ENCODE measurements at places on chromosomes 6 and 20.

GRCh38 chr6:138028893-138029292, 78.3 kb downstream of the PERP start:
- no peak for DNase-seq

DNA sequence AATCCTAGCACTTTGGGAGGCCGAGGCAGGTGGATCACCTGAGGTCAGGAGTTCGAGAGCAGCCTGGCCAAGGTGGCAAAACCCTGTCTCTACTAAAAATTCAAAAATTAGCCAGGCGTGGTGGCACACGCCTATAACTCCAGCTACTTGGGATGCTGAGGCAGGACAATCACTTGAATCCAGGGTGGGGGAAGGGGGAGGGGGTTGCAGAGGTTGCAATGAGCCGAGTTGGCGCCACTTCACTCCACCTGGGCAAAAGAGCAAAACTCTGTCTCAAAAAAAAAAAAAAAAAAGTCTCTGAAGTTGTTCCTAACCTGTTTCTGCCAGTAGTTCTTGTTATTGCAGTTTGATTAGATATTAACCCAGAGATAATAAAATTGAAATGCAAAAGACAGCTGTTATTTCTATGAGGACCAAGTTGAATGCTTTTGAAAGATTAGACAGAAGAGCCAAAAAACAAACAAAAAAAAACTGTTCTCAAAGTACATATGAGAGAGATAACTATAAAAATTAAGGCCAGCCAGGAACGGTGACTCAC, 22.6 kb downstream of the PIGU start:
- DNase-seq = no peak

- peak; percentile 73 for DNase-seq
Measured at GRCh38 chr6:116561377-116562018, 7.9 kb downstream of the CALHM4 start.

GRCh38 chr20:63367446-63368055, 6.4 kb upstream of the CHRNA4 start:
- DNase-seq = no peak

- no peak for DNase-seq
Measured at GRCh38 chr6:110784610-110784979, 30.7 kb downstream of the CDK19 start.

DNA sequence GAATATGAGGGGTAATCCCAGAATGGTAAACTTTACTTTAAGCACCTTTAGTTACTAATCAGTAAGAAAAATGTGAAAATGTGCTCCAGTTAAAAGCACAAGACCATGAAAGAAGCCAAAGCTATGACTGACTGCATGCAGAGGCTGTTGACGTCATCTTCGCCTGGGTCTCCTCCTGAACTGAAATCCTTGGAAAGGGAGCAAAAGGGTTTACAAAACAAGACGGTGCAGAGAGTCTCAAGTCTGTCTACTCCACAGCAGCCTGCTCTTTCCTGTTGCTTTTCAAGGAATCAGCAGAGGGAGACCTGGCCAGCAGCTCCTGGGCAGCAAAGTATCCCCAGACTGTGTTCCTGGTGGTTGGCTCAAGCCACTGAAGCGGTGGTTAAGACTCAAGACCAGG, 10.2 kb downstream of the FKBP1A start:
- DNase-seq = no peak

- peak; percentile 75 for DNase-seq
Measured at GRCh38 chr6:36769183-36769675, 70.0 kb downstream of the CPNE5 start.

DNA sequence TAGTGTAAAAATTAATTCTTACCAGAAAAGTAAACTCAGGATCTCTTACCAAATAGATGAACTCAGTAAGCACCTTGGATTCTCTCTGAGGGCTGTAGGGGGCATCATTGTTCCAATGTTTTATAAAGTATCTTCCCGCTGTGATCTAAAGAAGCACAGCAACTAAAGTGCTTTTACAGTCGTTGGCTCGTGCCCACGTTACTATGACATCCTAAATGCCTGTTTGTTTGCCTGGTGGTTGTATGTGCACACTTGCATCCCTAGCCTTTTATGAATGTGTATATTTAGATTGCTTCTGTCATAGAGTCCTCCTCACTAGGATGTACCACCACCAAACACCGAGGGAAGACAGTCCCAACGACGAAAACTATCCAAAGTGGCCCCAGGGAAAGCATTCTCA, 34.5 kb downstream of the SLX4IP start:
- DNase-seq = peak; percentile 67

DNA sequence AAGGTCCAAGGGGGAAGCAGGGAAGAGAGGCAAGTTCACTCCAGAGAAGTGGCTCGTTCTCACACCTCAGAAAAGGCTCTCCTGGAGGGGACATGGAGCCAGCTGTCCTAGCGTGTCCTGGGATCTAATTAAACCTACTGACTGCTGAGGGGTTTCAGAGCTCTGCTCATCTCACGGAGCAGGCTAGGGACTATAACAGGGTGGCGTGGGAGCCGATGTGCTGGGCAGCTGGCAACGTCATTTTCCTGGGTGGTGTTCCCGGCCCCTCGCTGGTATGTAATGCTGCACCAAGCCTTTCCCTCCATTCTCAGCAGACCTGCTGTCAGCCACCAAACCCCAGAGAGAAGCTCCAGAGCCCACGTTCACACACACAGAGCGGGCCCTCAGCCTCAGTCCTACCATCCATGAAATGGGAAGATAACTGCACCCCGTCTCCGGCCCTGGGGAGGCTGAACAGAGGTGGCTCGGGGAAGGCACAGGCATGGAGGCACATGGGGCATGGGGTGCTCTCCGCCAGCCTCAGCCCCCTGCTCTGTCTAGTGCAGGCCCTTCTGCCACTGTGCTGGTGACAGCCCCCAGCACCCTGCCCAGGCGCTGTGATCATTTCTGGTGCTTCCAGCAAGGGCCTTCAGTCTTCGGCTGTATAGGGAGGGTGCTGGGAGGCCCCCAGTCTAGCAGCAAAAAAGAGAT, 1.9 kb downstream of the CST7 start:
- DNase-seq = no peak

DNA sequence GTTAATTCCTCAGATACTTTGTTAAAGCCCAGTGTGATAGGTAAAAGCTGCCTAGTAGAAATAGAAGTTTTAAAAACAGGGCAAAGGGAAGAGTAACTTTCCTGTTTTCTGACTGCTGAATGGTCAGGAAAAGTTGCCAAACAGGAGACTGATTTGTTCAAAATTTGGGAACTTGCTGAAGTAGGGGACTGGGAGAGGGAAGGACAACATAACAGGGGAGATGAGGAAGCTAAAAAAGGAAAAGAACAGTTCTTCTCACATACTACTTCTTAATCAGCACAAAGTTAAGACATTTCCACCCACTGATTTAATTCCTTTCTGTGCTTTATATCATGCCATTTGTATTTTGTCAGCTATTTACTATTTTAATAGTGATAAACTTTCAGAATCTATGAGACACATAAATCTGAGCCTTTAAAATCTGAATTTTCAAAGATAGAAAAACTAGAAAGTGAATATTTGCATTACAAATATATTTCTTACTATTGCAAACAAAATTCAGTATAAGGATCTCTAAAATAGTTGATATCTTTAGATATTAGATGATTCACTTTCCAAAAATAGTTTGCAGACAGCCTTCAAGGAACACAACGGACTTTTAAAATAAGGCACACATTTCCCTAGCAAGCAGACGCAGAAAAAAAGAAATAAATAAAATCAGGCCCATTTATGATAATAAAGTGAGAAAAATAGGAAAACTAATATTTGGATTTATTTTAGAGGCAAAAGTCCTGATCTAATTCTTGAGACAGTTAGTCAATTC, 36.9 kb upstream of the SLC16A10 start:
- DNase-seq = no peak

DNA sequence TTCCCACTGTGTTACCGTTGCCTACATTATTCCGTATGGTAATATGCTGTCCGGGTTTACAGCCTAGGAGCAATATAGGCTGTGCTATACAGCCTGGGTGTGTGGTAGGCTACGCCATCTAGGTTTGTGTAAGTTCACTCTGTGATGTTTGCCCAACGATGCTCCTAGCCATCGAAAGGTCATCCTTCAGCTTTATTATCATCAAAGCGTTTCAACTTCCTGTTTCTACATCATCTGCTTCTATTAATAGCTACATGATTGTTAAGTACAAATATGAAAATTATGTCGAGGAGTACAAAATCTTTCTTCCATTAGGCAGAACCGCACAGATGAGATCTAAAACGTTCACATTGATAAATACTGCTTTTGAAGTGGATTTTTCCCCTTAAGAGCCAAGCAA, 69.9 kb downstream of the PPP1R14C start:
- DNase-seq = no peak

DNA sequence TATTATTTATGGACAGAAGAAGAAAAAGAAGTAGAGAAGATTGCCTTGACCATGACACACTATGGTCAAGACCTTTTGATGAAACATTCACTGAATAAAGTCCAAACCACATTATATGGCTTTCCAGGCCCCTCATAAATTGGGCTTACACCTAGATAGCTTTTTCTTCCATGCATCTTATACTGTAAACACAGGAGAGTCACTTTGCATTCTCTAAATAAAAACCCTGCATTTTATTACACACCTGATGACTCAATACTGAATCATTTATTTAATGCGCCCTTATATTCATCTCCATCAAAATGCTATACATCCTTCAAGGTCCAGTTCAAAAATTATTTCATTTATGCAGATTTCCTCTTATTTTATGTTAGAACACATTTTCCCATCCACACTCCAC, 78.0 kb downstream of the COL21A1 start:
- DNase-seq = no peak

GRCh38 chr6:152233547-152234320, 403.4 kb downstream of the SYNE1 start:
- DNase-seq = no peak

DNA sequence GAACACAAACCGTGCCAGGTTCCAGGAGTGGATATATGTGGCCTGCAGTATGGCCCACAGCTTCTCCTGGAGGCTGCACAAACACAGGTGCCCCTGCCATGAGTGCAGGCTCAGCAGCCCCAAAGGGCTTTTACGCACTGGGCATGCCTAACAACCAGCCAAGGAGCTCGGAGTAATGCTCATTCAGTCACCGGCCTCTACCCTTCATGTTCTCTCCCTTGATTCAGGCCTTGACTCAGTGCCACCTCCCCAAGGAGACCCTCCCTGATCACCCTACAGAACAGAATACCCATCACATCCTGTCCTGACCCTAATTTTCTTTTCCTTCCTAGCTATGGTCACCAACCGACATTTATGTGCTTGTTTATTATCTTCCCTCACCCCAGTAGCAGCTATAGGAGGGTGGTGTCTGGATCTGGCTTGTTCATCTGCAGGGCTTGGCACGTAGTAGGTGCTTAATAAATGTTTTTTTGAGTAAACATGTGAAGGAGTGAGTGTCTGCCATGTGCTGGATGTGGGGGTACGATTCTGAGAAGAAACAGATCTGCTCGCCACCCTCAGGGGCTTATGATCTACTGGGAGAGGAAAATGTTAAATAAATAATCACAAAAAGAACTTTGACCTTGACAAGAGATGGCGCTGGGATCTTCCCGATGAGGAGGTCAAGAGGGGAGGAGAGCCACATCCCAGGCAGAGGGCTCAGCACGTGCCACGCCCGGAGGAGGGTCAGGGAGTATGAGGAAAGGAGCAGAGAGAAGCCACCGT, 9.2 kb downstream of the PXMP4 start:
- DNase-seq = no peak

DNA sequence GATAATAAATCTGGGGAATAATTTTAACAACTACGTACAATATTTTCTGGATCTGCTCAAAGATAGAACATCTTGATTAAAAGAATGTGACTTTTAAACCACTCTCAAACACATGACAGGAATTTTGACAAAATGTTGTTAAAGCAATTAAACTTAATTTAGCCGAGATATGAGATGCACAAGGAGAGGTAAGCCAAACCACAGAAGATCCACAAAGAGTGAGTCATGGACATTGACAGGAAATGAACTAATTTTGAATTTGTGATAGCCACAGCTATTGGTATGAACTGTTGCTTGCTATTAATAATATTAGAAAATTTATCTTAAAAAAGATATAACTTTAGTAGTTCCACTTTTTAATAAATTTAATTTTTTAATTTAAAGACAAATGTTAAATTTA, 27.8 kb upstream of the VGLL2 start:
- DNase-seq = peak; percentile 60

GRCh38 chr6:38215225-38215624, 395.7 kb downstream of the ZFAND3 start:
- DNase-seq = no peak

- DNase-seq = no peak
Measured at GRCh38 chr6:42958125-42958524, 2.4 kb upstream of the GNMT start.

GRCh38 chr20:42150230-42150629, 532.1 kb upstream of the CHD6 start:
- no peak for DNase-seq

- no peak for DNase-seq
Measured at GRCh38 chr20:25217161-25218108, 21.9 kb downstream of the ENTPD6 start.

GRCh38 chr6:3665608-3666007, 85.9 kb downstream of the PXDC1 start:
- no peak for DNase-seq

- DNase-seq = no peak
Measured at GRCh38 chr6:106549521-106549920, 79.8 kb downstream of the RTN4IP1 start.

DNA sequence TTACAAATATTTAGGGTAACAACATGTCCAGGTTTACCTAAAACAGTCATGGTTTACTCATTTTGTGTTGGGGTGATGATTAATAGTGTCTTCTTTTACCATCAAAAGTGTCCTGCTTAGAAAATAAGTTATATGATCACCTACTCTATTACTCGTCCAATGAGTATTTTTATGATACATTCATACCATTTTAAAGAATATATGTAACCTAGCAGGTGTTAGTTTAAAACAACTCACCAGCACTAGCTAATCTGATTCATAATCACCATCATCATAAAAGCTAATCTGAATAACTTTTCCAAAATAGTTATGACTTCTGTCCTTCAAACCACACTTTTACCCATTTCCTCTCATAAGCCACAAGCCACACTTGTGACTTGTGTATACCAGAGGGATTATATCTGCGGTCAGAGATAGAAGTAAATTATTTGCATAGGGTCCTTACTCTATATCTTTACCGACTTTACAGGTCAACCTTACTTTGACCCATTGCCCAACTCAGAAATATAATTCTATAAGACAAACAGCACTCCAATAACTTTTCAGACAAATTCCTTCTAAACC, 33.3 kb upstream of the NRN1 start:
- DNase-seq = no peak

GRCh38 chr6:92977018-92977417, 442.3 kb downstream of the EPHA7 start:
- no peak for DNase-seq

DNA sequence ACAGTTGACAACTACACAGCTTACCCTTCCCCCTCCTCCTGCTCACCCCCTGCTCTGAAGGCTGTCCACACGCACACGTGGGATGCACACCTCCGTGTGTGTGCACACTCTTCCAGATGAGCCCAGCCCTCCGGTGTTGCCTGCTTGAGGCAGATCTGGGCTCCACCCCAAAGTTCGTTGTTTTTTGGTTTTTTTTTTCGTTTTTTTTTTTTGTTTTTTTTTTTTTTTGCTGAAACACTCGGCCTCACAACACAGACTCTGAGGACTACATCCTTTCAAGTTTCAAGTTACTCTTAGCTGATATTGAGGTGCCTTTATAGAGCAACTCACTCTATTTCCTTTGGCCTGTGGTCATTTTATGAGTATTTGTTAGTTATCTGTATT, 88.2 kb downstream of the RREB1 start:
- DNase-seq = no peak

- no peak for DNase-seq
Measured at GRCh38 chr6:34568341-34569201, 12.4 kb upstream of the SPDEF start.

- DNase-seq = no peak
Measured at GRCh38 chr6:150840185-150840584, 25.3 kb upstream of the MTHFD1L start.

- peak; percentile 33 for DNase-seq
Measured at GRCh38 chr6:116210750-116211425, 43.0 kb downstream of the TSPYL4 start.

Measured in A172 (cell line).